Caco-2 (cell line): ENCODE measurements at places on chromosomes 6 and 20.
A peak's percentile ranks its signal among the peaks of the same experiment; 100 is the strongest.

- DNase-seq: peak; percentile 32
These were observed 4.4 kb downstream of the CPNE1 start for GRCh38 chr20:35660122-35660937.

DNA sequence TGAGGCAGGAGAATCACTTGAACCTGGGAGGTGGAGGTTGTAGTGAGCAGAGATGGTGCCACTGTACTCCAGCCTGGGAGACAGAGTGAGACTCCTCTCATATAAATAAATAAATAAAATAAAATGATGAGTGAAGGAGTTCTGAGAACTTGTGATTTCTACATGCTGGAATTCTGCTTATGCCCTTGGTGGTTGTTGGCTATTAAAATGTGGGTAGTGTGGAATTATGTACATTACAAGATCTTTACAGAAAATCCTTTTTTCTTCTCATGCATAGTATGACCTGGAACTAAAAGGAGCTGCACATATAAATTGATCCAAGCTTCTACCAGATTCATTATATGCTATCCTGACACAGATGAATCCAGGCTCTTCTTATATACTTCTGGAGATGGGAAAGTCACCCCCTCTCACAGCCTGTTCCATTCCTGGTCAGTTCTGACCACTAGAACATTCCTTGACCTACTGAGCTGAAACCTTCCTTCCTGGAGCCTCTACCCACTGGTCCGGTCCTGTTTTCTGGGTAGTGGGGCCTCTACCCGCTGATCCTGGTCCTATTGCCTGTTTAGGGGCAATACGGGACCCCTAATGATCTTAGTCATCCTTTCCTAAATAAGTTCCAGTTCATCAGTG is 37.7 kb upstream of the TAF8 start:
- DNase-seq: no peak

DNA sequence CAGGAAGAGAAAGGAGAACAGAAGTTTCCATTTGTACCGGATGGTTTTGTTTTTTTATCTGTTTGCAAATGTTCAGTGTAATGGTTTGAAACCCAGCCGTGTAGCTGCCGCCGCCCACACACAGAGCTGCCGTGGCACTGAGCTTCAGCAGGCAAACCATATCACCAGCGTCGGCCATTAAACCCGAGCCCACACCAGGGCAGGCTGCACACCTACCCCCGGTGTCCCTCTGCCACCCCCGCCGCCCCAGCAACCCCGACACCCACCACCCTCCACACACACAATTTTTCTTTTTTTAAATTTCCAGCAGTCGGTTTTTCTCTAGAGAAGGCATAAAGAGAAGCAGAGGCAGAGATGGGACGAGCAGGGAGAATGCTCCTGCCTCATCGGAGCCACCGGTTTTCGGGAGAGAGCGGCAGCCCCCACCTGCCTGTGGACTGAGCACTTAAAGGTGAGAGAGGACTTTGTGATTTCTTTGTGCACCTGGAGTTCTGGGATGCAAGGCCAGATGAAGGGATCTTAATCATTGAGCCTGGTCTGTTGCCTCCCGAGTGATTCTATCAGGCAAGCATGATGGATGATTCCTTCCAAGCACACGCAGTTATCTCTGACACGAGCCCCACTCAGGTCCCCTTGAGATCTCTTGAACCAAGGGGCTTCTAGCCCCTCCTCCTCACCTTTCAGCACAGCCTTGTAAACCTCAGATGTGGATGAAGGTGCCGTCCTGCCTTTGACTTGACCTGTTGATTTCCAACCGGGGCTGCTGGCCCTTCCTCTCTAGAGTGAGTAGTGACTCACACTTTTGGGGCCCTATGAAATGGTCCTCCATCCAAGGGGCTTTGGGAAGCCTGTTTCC is 17.5 kb upstream of the ZNF831 start:
- DNase-seq: no peak

DNA sequence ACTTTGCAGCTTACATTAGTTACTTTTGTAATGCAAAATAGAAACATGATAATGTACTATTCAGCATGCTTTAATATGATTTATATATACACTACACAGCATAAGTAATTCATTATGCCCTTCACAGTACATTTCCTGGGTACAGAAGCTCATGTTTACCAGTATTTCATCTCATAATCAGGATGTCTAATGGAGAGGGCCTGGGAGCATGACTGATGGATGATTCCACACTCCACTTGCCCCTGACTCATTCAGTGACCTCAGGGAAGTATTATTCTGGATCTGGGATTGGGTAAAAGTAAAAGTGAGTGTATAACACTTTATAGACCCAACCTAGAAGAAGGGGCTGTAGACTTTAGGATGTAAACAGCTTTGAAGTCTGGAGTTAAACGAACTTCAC is 31.4 kb upstream of the BACH2 start:
- no peak for DNase-seq

DNA sequence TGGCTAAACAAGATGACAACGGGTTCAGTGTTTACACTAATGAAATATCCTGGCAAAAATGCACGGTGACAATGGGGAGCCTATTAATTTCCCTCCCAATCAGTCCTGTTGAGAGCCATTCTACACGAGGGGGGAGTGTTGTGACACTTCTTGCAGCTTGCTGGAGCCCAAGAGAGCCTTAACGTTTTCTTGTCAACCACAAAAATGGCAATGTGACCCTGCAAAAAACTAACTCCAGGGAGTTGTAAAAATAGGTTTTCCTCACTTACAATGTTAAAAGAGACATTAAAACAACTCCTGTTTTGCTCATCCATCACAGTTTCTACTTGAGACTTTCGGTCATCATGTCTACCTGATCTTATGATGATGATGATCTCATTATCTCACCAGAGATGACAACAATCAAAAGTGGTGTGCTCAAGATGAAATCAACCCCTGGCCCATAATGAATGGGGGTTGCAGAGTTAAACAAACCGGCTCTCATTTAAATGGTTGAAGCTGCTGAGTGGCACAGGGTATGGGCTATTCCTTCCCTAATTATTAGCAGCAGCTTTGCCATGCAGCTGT is 57.9 kb downstream of the GJA10 start:
- no peak for DNase-seq

- DNase-seq: no peak
These were observed 39.9 kb downstream of the MAP7 start for GRCh38 chr6:136510299-136510698.

- DNase-seq: no peak
These were observed 63.4 kb downstream of the SYNE1 start for GRCh38 chr6:152573762-152574161.

GRCh38 chr20:1041845-1042390 is 39.8 kb upstream of the RSPO4 start:
- DNase-seq: no peak

DNA sequence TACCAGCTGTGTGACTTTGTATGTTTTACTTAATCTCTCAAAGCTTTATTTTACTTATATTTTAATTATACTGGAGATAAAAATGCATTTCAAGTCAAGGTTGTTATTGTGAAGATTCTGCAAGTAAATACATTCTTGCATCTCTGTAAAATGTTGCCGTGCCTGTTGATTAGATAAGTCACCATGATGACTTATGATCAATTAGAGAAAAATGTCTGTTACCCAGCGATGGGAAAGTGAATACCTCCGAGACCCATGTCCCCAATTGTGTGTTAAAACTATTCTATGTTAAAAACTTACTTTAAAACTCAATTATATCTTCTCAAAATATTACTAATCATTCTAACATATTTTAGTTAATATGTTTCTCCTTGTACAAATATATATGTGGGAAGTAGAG is 39.9 kb downstream of the MYB start:
- no peak for DNase-seq

GRCh38 chr20:36929290-36929689 is 22.2 kb downstream of the SAMHD1 start:
- DNase-seq: no peak

DNA sequence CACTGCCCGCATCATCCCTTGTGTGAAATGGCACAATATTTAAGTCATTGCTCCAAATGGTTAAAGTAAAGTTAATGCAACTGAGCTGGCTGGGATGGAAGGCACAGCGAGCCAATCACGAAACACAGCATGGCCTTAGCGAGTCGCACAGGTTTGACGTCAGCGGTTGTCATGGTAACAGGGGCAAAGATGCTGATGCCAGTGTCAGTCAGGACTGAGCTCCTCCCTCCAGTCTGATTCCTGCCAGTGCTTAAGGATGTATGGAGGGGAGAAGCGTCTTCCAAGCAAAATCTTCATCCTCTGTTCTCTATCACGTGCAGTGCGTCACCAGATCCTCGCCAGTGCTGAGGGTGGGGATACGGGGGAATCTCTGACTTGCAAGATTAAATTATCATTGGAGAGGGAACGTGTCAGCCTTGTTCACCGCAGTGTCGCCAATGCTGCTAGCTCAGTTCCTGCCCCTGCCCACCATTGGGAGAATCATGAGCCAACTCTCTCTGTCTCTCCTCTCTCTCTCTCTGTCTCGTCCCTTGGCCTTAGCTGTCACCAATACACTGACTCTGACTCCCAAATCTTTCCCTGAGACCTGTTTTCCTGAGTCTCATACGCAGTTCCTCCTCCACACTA is 24.5 kb downstream of the TSPYL4 start:
- peak; percentile 18 for DNase-seq

DNA sequence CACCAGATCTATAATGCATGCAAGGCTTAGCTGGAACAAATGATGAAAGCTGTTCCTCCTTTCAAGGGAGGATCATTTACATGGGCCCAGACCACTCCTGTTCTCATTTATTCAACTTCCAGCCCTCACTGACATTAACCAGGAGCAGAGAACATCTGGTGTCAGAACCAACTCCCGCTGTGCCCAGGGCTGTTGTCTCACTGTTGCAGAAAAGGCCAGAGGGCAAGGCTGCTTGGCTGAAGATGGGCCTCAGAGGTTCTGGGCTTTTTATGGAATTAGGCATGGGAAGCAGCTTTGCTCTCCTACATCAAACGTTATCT is 164.2 kb downstream of the GMPR start:
- no peak for DNase-seq

GRCh38 chr20:40307997-40308396 is 381.0 kb downstream of the MAFB start:
- no peak for DNase-seq

DNA sequence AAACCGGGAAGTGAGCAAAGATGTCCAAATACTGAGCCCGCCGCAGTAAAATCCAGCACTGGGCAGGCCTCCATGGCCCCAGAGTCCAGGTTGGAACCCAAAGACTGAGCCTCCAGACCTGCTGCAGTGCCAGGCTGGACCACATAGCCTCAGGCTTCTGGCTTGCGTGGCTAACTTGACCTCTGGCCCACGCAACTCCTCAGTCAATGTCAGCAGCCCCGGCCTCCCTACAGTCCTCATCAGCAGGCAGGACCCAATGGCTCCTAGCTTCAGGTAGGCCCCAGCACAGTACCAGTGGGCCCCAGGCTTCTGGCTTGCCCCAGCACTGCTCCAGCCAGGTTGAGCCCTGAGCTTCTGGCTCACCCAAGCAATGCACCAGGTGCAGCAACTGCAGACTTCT is 245.1 kb upstream of the AFDN start:
- no peak for DNase-seq

- no peak for DNase-seq
These were observed 23.6 kb downstream of the PDSS2 start for GRCh38 chr6:107435798-107436197.

- no peak for DNase-seq
These were observed 568.4 kb downstream of the NKAIN2 start for GRCh38 chr6:124371974-124372475.

DNA sequence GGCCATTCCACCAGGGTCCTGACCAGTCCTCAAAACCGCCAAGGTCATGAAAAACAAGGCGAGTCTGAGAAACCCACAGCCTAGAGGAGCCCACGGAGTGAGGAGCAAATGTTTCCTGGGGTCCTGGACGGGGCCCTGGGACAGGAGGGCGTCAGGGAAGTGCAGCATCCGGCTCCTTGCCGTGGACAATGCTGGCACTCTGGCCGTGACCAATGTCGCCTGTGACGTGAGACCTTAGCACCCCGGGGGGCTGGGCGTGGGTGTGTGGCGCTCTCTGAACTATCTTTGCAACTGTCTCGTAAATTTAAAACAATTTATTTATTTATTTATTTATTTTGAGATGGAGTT is 34.1 kb upstream of the SLCO4A1 start:
- DNase-seq: no peak

DNA sequence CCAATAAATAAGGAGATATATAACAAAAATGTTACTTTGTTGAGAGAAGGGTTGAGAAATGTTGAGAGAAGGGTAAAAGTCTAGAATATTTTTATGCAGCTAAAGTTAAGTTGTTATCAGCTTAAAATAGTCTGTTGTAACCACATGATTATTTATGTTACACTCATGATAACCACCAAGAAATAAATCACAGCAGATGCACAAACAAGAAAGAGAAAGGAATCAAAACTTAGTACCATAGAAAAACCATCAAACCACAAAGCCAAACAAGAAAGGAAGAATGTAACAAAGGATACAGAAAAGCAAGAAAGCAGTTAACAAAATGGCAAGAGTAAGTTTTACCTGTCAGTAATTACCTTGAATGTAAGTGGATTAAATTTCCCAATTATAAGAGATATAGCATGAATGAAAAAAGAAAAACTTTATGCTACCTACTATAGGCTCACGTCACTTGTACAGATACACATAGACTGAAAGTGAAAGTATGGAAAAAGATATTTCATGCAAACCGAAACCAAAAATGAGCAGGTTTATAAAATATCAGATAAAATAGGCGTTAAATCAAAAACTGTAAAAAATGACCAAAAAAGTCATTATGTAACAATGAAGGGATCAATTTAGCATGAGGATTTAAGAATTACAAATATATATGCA is 93.6 kb downstream of the STXBP5 start:
- no peak for DNase-seq

DNA sequence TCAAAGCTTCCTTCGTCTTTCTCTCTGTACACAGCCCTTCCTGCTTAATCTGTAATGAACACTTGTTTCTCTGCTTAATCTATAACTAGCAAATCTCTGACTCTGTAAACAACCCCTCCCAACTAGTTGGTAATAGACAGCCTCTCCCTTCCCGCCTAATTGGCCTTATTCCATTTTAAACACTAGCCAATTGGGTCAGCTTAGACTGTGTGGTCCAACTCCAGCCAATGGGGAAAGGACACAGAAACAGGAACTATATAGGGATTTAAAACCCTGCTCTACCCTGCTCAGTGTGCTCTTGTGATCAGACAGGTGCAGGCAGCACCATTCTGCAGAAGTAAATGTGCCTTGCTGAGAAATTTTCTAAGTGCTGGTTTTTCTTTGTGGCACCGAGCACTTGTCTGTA is 18.5 kb downstream of the CHD6 start:
- DNase-seq: no peak

DNA sequence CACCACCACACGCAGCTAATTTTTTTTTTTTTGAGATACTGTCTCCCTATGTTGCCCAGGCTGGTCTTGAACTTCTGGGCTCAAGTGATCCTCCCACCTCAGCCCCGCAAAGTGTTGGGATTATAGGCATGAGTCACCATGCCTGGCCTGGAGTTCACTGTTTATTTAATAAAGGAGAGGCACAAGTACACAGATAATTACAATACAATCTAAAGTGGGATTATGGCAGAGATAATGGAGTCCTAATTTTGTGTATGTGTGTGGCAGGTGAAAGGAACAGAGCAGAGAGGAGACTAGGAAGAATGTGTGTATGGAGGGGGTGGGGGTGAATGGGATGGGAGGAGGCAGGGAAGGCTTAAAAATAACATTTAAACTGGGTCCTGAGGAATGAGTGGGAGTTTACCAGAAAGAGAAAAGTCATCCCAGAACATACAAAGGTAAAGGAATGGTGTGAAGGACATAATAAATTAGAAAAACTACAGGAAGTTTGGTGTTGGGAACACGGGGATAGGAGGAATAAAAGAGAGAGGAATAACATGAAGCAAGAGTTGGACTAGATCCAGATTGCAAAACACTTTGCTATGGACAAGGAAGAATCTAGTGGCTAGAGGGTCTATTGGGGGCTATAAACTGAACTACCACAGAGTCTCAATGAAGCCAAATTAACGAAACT is 4.4 kb downstream of the NCOA5 start:
- DNase-seq: peak; percentile 72
